NCI-H345 (cell line): ENCODE measurements at places on chromosomes 5 and 9.
A peak's percentile ranks its signal among the peaks of the same experiment; 100 is the strongest.

- no peak for DNase-seq
Measured at GRCh38 chr5:8730194-8730593, 815.7 kb downstream of the SEMA5A start.

- peak; percentile 22 for DNase-seq
Measured at GRCh38 chr9:136544548-136544963, 1.3 kb downstream of the NOTCH1 start.

DNA sequence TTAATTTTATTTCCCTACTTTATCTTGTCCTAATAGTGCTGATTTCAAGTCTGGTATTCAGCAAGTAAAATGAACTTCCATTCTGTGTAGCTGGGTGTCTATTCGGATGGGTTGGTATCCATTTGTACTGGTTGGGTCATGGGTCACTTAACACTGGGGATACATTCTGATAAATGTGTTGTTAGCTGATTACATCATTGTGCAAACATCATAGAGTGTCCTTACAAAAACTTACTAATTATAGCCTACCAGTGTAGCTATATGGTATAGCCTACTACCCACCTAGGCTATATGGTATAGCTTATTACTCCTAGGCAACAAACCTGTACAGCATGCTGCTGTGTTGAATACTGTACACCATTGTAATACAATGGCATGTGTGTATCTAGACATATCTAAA is 1373.7 kb upstream of the DMAC1 start:
- DNase-seq = no peak

GRCh38 chr9:120850315-120850714 is 7.6 kb upstream of the PSMD5 start:
- no peak for DNase-seq

DNA sequence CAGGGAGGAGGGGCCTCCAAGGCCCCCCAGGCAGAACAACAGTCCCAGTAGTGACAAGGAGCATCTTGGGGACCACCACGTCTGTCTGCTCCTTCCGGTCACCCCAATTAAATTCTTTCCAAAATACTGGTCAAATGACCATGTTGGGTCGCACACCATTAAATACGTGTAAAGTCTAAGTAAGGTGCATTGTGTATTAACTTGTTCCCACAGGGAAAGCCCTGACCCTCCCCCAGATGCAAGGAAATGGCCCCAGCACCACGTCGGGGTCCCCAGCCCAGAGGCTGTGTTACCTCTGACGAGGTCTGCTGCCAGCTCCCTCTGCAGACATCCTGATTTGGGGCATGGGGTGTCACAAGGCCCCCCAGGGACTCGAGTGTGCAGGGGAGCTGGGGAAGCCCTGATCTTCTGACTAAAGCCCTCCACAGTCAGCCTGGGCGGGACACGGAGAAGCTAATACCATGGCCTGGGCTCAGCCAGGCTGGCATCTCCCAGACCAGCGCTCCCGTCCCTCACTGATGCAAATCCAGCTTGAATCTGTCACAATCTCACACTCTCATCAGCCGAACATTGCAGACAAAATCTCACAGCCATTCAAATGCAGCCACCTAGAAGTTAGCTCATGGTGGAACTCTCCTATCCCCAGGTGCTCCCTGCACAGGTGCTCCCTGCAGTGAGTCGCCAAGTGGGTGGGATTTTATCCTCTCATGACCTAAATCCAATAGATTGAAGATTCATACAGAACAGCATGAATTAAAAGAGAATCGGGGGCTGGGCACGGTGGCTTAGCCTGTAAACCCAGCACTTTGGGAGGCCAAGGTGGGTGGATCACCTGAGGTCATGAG is 13.6 kb downstream of the TERT start:
- no peak for DNase-seq

GRCh38 chr5:14105718-14106410 is 37.3 kb upstream of the TRIO start:
- peak; percentile 26 for DNase-seq

GRCh38 chr5:30867711-30868110 is 325.8 kb upstream of the CDH6 start:
- DNase-seq = no peak

GRCh38 chr9:86700629-86701028 is 246.7 kb downstream of the GAS1 start:
- DNase-seq = no peak

- no peak for DNase-seq
Measured at GRCh38 chr5:123814801-123815470, 303.0 kb downstream of the CSNK1G3 start.

DNA sequence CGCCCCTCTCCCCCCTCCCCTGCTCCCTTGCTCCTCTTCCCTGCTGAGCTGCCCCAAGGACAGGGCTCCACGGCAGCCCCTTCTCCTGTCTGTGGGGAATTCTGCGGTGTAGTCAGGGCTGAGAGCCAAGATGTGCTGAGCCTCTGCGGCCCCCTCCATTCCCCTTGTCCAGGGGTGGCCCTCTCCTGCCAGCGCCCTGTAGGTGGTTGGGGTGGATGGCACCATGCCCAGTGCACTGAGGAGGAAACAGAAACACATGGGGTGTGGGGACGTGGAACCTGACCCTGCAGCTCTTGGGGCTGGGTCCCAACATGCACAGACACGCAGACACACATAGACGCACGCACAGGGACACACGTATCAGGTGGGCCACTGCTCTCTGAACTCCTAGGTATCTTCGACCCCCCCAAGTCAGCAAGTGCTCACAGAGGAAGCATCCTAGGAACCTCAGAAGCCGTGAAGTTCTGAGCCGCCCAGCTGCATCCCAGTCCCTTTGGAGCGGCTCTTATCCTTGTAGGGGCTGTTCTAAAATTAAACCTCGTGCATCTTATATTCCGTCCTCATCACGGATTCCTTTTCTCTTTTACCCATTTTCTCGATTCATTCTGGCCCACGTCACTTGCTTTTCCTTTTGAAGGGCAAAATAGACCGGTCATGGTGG is 64.8 kb downstream of the HMCN2 start:
- DNase-seq = peak; percentile 84

GRCh38 chr5:67181648-67182221 is 14.9 kb downstream of the CD180 start:
- DNase-seq = no peak

GRCh38 chr9:26034786-26035185 is 356.5 kb upstream of the TUSC1 start:
- no peak for DNase-seq

GRCh38 chr9:87657190-87657589 is 68.7 kb upstream of the CTSL start:
- DNase-seq = no peak

DNA sequence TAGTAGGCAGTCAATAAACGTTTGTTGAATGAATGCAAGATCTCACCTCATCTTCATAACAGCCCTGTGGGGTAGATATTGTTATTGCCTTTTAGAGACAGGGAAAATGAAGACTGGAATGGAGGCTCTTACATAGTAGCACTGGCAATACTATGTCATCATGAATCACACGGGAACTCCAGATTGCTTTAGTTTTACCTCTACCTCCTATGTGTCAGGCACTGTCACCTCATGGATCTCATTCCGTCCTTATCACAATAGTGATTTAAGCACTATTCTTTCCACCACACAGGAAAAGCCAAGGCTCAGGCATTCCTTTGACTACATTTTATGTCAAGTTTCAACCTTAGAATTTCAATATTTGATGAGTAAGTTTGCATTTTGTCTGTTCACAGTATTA is 2.9 kb upstream of the EPB41L4B start:
- no peak for DNase-seq

- no peak for DNase-seq
Measured at GRCh38 chr9:21078702-21079101, 960 bp upstream of the IFNB1 start.

GRCh38 chr9:105038051-105038450 is 110.1 kb upstream of the ABCA1 start:
- DNase-seq = no peak

GRCh38 chr5:34496260-34496691 is 159.9 kb upstream of the RAI14 start:
- no peak for DNase-seq

GRCh38 chr5:169569513-169569912 is 14.1 kb upstream of the SPDL1 start:
- no peak for DNase-seq

DNA sequence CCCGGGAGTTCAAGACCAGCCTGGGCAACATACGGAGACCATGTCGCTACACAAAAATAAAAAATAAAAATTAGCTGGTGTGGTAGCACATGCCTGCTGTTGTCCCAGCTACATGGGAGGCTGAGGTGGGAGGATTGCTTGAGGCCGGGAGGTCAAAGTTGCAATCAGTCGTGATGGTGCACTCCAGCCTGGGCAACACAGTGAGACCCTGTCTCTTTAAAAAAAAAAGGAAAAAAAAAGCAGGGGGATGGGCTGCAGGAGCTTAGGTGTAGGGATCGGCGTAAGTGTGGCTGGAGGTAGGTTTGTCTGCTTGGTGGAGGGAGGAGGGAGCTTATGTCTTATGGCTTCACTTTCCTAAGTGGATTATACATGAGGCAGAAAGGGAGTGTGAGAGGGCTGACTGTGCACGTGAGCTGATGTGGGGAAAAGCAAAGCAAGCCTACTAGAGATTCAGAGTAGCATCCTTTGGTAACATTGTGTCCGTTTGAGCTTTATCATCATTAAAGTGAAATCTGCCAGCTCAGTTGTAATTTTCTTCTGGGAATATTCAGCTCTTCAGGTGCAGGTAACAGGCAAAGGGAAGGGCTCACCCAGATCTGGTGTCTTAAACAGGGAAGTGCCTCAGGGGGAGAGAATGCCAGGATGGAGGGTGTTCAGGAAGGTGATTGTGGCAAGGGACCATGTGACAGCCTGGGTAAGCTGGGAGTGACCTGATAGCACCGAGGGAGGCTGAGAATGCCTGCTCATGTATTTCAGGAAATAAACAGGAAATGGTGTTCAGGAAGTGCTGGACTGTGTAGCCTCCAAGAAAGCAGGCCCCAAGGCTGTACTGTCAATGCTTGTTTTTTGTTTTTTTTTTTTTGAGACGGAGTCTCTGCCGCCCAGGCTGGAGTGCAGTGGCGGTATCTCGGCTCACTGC is 17.6 kb upstream of the SETX start:
- no peak for DNase-seq

DNA sequence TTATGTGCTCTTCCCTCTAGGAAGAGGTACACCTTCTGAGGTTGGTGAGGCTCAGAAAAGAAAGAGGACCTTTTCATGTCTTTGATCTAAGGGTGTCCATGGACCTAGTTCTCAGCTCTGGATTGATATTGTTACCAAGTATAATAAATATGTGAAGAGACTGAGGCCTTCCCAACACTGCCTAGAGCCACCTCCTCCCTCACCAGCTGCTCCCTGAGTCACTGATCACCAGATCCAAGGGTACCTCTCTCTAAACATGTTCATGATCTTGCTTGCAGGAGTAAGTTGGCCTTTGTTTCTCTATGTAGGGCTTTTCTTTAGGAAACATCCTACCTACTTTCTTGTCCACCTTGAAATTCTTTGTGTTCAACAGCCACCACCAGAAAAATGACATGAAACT is 218.8 kb upstream of the ADRA1B start:
- DNase-seq = no peak

DNA sequence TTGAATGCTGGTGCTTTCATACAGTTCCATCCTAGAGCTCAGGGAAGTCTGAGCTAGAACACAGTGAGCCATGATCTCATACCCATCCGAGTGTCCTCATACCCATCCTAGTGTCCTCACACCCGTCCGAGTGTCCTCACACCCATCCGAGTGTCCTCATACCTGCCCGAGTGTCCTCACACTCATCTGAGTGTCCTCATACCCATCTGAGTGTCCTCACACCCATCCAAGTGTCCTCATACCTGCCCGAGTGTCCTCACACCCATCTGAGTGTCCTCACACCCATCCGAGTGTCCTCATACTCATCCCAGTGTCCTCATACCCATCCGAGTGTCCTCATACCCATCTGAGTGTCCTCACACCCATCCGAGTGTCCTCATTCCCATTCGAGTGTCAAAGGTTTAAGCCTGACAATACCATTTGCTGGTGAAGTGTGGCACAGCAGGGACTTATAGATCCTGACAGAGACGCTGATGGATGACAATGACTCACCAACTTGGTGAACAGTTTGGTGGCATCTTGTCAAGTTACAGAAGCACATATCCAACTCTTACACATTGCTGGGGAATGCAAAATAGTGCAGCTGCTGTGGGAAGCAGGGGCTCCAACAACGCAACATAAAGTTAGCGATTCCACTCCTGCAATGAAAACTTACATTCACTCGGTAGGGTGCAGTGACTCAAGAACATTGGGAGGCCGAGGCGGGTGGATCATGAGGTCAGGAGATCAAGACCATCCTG is 77.0 kb upstream of the COL5A1 start:
- DNase-seq = no peak

GRCh38 chr5:76025069-76025468 is 58.1 kb upstream of the SV2C start:
- DNase-seq = no peak

DNA sequence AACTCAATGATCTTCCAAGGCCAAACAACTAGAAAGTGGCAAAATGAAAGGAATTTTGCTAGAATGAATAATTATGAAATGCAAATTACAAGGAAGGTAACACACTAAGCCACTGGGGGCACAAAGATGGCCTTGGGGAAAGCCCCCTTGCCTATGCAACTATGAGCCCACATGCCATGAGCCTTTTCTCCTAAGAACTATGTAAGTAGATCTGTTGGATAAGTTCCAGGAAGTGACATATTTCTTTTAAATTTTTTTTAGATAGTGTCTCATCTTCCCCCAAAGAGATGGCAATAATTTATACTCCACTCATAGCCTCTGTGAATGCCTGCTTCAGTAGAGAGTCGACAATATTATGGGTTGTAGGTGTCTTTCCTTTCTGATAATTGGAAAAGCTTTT is 257.8 kb downstream of the AUH start:
- DNase-seq = no peak

- DNase-seq = no peak
Measured at GRCh38 chr9:98038958-98039357, 17.6 kb upstream of the NANS start.

DNA sequence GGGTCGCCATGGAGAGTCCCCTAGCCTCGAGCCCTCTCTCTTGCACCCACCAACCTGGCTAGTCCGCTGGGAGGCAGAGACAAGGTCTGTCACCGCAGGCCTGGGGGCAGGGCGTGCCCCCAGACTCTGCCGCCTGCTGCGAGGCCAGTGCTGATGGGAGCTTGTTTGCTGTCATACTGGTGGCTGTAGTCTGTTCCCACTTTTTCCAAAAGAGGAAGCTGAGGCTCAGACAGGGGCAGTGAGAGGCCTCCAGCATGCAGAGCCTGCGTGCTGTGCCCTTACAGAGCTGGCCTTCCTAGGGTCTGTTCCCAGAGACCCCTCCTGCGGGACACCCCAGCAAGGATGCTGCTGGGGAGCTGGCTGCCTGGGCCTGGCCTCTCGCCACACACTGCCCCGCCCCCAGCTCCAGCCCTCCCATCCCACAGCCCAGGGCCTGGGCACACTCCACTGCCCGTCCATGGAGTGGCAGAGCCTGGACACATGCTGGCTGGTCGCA is 21.0 kb upstream of the SUSD3 start:
- DNase-seq = no peak

- DNase-seq = no peak
Measured at GRCh38 chr5:74326571-74327338, 313.8 kb downstream of the ENC1 start.

GRCh38 chr5:122680623-122681350 is 94.1 kb upstream of the SNX2 start:
- no peak for DNase-seq
